Stimulated activated CD4-positive, alpha-beta T cell treated with anti-CD3 and anti-CD28 coated beads, Interleukin-15, amount 100 ng/mL, for 1 hour (primary cell): ENCODE measurements at places on chromosomes 16 and 17.

GRCh38 chr17:42072323-42073187 lies 22.2 kb upstream of the C17orf113 start:
- DNase-seq: no peak

GRCh38 chr17:57889892-57890856 lies 40.3 kb upstream of the MRPS23 start:
- no peak for DNase-seq

GRCh38 chr17:60231234-60231633 lies 81.5 kb downstream of the CA4 start:
- DNase-seq: no peak

DNA sequence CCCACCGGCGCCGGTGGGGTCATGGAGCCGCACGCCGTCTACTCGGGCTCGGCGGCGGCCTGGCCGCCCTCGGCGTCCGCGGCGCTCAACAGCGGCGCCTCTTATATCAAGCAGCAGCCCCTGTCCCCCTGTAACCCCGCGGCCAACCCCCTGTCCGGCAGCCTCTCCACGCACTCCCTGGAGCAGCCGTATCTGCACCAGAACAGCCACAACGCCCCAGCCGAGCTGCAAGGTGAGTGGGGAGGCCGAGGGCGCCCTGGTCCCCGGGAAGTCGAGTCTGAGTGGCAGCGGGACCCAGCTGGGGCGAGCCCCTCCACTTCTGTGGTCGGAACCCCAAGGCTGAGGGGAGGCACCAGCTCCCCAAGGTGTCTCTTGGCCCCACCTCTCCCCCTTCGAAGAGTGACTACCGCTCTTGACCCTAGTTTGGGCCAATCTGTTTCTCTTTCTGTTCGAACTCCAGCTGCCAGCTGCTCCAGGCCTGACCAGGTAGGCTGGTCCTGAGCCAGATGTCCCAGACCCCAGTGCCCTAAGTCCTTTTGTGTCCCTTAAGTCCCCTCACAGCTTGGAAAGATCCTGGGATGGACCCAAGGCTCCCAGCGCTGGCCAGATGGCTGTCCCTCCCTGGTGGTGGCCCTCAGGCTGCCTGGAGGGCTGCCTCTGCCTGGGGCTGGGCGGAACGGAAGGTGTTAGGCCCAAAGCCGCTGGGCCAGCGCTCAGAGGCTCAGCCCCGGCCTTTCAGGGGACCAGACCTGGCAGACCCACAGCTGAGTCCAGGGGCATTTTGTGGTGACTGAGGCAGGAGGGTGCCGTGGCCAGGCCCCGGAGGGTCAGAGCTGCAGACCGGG lies 1.2 kb downstream of the FOXF1 start:
- no peak for DNase-seq

DNA sequence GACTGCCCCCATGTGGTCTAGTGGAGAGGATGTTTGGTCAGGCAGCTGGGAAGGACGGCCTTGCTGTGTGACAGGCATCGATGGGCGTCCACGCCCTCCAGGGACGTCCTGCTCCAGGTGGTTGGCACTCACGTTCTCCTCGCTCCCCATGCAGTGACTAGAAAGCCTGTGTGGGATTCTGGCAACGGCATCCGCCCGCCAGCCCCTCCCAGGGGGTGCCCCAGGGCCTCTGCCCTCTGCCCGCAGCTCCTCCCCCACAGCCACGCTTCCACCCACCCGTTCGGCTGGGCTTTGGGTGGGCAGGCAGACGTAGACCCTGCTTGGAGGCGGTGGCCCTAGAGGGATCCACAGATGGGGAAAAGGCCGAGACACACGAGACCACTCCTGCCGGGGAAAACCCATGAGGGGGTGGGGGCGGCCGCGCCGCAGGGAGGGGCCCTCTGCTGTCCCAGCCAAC lies 4.7 kb upstream of the IL17C start:
- DNase-seq: peak; percentile 27

GRCh38 chr17:21388066-21388465 lies 11.9 kb downstream of the KCNJ12 start:
- DNase-seq: no peak

GRCh38 chr17:67983383-67983688 lies 12.9 kb downstream of the C17orf58 start:
- DNase-seq: no peak

- DNase-seq: no peak
These were observed 21.2 kb downstream of the LIG3 start for GRCh38 chr17:35001549-35001948.

GRCh38 chr17:49074851-49075540 lies 57.6 kb upstream of the B4GALNT2 start:
- no peak for DNase-seq

DNA sequence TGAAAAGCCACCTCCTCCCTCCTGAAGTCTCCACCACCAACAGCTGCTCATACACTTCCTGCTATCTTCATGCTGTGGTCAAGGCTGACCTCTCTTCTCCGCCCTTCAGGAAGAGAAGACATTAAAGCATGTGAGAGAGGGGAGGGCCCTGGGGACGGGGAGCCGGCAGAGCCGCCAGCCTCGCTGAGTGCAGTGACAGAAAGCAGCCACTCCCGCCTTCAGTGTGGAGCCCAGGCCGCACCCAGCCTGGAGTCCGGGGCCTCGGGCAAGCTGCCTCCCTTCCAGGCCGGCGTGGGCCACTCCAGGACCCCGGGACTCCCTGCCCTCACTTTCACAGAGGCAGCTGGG lies 94.7 kb upstream of the TNRC6C start:
- DNase-seq: no peak

- DNase-seq: no peak
These were observed 83.0 kb downstream of the ABCC1 start for GRCh38 chr16:16032271-16032979.

GRCh38 chr17:27921077-27921476 lies 27.9 kb upstream of the LYRM9 start:
- DNase-seq: no peak
